ENCODE measurements at places on chromosomes 6 and 20. TPM values are rescaled to one million over a fixed set of nuclear protein-coding genes. Genes with fewer than 3 reads are reported as not detected.

The ANKRD6 gene
- 20.2 TPM for total RNA-seq

The SAMD3 gene
- 5.2 TPM for total RNA-seq

DNA sequence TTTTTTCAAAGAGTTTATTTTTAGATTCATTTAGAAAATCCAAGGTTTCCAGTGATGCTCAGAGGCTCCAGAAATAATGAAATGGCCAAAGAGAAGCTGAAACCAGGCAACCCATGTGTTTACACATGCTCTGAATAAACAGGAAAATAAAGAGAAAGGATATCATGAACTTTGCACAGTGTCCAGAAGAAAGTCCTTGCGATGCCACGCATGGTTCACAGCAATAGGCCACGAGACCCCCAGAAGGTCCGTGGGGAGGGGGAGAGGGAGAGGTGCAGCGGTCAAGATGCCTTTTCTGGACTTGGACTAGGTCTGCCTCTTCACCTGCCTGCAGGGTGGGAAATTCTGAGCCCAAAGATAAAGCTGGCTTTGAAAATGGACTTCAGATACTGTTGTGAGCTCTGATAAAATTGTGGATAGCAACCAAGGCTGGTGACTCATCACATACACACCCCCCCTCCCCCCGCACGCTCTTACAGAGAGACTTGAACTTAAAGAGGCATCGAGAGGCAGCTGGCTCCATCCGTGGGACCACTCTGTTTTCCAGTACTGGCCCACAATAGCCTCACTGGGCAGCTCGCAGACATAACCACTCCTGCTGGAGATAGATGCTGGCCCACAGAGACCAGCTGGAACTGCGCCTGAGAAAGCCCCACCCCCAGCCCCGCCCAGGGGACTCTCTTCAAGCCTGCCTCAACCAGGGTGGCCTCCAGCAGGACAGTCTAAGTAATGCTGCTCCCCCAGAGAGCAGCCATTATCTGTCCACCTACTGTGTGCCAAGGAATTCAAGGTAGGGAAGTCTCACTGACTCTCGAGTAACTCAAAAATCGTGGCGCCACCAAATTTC is 21.2 kb upstream of the NFATC2 start:
- no peak for DNase-seq
- no peaks in the 10 kb centered on the region for H3K36me3 ChIP-seq
- peaks cover 32% of the 10 kb centered on the region for H3K4me1 ChIP-seq
- peak overlapping the region; percentile 42 for H3K27ac ChIP-seq
- no peak overlapping the region for H3K4me3 ChIP-seq

DNA sequence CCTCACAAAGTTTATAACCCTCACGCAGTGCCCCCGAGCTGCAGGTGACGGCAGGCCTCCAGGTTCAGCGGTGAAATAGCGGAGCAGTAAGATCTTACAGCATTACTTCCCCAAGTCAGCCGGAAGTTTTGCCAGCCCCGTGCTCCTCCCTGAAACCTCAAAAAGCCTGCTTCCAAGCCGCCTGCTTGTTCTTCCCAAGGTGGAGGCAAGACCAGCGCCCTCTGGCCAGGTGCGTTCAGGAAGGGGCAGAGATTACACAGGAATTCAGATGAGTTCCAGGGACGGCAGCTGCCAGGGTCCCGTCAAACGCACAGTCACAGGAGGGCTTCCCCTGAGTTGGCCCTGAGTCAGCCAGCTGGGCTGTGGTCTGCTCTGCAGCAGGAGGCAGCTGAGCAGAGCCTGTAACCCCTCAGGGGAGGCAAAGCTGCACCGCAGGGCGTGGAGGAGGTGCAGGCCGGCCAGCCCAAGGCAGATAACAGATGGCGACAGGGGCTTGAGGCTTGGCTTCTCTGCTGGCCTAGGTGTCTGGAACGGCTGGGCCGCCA is 124.1 kb upstream of the RPS6KA2 start:
- H3K4me1 ChIP-seq: no peaks in the 10 kb centered on the region
- no peaks in the 10 kb centered on the region for H3K27me3 ChIP-seq
- H3K4me3 ChIP-seq: no peak overlapping the region
- DNase-seq: no peak
- no peaks in the 10 kb centered on the region for H3K36me3 ChIP-seq
- no peak overlapping the region for H3K27ac ChIP-seq

The BHLHE23 gene
- not detected for total RNA-seq
